Hepatocyte (in vitro differentiated cells): ENCODE measurements at places on chromosomes 3 and 15.

DNA sequence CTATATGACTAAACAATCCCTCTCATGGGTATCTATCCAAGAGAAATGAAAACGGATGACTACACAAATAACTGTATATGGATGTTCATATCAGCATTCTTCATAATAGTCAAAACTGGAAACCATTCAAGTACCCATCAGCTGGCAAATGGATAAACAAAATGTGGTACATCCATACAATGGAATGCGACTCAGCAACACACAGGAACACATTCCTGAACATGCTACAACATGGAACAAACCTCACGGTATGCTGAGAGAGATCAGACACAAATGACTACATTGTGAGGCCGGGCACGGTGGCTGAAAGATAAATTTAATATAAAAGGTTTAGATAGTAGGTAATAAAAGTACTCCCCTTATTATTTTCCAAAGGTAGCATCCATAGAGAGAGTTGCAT lies 42.6 kb downstream of the CCR4 start:
- DNase-seq: no peak

DNA sequence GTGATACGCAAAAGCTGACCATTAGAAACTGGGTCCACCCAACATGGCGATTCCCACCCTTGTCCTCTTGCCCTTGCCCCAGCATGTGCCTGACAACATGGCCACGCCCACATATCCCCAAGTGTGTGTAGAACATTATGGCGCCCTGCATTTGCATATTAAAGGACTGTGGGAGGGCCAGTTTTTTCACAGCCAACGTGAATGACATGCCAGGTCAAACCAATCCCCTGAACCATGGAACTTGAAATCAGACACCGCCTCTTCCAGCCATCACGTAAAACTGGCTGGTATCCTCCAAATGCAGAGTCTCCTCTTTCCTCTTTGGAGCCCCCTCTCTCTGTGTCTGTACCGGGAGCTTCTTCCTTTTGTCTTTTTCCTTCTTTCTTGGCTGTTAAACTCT lies 156.7 kb upstream of the EPHA6 start:
- no peak for DNase-seq

DNA sequence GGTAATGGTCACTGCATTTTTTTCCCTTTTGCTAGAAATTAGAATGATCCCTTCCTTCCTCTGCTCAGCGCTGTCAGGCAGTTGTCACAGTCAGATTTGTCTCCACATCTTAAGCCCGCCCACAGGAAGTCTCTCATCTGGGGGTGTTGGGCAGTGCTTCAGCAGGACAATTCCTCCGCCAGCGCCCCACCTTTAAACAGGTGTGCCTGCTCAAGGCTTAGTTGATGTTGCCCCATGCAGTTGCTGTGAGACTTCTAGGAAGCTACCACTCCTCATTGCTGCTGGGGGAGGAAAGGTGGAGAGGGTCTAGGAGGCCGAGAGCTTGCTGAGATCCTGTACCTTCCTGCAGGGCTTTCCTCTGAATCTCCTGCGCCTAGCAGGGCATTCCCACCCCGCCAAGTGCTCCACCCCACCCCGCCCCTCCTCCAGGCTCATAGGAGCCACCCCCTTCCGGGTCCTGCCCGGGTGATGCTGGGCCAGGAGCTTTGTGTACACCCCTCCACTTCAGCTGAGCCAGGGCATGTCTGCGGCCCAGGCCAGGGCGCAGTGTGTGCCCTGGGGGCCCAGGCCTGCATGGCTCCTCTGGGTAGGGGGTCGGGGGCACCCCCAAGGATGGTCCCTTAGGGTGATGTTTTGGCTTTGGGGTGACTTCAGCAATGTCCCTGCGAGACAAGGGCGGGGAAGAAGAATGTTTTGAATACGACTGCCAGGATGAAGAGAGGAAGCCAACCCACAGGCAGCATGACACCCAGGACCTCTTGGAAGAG lies 68.7 kb downstream of the TRAK1 start:
- peak; percentile 86 for DNase-seq

GRCh38 chr15:73035221-73035620 lies 17.0 kb upstream of the NEO1 start:
- no peak for DNase-seq

- DNase-seq: no peak
Measured at GRCh38 chr15:31214158-31214863, 112.3 kb upstream of the KLF13 start.
